ENCODE measurements at places on chromosomes 2 and 18. TPM values are rescaled to one million over a fixed set of nuclear protein-coding genes. Genes with fewer than 3 reads are reported as not detected.

Gene VSNL1
- 0.05 TPM for total RNA-seq

Gene IKZF2
- total RNA-seq, result 7.1 TPM

Gene DOCK10
- total RNA-seq, result 2.5 TPM

Gene GPR39
- total RNA-seq, result 9.2 TPM

Gene DTNB
- total RNA-seq, result 10.7 TPM

Gene OR6B2
- not detected for total RNA-seq

Gene CFAP65
- total RNA-seq, result not detected

Gene RASGRP3
- total RNA-seq, result 2.4 TPM

Gene KCNG3
- total RNA-seq, result not detected

Gene GALNT14
- total RNA-seq, result 93.3 TPM

Gene HOXD10
- 33.5 TPM for total RNA-seq

Gene SERPINB12
- total RNA-seq, result not detected

Gene TFCP2L1
- total RNA-seq, result 16.1 TPM

GRCh38 chr2:161068670-161069069 is 91.6 kb upstream of the TANK start:
- DNase-seq, result peak; percentile 55

GRCh38 chr18:13511961-13512577 is 214.3 kb downstream of the FAM210A start:
- DNase-seq, result no peak

GRCh38 chr2:149451417-149452165 is 121.2 kb downstream of the LYPD6 start:
- no peak for DNase-seq

GRCh38 chr18:62938006-62938405 is 222.7 kb downstream of the PHLPP1 start:
- DNase-seq, result no peak

DNA sequence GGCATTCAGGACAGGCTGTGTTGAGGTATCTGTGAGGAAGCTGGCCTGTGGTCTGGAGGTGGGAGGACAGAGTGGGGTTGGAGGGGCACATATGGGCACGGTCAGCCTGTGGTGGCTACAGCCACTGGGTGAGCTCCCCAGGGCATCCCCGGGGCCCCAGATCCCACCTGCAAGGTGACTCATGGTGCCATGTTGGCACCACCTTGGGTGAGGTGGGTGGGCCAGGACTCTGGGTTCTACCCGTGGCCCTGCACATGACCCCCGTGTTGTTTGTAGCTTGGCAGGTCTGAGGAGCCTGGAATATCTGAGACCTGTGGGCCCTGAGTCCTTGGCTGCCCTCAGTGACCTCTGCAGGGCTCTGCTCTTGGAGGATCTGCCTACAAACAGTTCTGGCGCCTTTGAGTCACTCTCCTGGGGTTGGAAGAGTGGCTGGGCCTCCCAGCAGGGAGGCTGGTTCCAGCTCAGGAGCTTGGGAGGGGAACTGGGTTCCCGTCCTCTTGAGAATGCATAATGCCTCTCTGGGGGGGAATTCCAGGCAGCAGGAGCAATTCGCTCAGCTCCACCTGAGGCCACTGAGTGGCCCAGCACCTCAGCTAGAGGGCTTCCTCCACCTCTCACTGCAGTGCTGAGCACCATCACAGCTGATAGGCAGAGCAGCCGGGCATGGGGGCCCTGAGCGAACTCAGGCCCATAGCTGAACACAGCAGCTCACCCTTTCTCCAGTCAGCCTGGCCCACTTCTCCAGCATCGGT is 105.1 kb downstream of the DYSF start:
- DNase-seq, result peak; percentile 67

DNA sequence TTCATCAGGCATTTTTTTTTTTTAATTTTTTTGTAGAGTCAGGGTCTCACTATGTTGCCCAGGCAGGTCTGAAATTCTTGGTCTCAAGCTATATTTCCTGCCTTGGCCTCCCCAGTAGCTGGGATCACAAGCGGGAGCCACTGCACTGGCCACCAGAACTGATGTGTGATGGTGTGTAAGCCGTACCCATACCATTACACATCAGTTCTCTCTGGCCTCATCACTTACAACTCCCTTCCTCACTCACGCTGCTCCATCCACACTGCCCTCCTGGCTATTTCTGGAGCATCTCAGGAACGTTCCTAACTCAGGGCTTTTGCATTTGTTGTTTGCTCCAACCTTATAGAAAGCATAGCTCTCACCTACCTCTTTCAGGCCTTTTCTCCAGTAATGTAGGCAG is 834.5 kb upstream of the ID2 start:
- DNase-seq, result no peak

DNA sequence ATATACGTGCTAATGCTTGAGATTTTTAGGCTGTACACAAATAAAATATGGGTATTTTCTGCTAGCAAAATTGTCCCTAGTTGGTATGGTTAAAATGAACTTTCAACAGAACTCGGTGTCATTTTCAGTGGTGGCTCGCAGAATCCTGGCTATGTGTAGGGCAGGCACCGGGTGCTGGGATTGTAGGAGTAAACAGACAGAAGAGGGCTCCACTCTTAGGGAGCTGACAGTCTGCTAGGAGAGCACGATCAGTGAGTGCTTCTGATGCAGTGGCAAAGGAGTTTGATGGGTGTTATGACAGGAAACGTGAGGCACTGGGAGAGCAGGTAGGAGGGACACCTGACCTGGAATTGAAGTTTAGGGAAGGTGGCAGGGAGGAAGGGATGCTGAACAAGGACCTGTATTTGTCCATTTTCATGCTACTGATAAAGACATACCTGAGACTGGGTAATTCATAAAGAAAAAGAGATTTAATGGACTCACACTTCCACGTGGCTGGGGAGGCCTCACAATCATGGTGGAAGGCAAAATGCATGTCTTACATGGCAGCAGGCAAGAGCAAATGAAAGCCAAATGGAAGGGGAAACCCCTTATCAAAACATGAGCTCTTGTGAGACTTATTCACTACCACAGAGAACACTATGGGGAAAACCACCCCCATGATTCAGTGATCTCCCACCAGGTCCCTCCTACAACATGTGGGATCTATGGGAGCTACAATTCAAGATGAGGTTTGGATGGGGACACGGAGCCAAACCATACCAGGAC is 105.4 kb upstream of the LCLAT1 start:
- no peak for DNase-seq

GRCh38 chr2:6845903-6846302 is 19.8 kb downstream of the CMPK2 start:
- no peak for DNase-seq

DNA sequence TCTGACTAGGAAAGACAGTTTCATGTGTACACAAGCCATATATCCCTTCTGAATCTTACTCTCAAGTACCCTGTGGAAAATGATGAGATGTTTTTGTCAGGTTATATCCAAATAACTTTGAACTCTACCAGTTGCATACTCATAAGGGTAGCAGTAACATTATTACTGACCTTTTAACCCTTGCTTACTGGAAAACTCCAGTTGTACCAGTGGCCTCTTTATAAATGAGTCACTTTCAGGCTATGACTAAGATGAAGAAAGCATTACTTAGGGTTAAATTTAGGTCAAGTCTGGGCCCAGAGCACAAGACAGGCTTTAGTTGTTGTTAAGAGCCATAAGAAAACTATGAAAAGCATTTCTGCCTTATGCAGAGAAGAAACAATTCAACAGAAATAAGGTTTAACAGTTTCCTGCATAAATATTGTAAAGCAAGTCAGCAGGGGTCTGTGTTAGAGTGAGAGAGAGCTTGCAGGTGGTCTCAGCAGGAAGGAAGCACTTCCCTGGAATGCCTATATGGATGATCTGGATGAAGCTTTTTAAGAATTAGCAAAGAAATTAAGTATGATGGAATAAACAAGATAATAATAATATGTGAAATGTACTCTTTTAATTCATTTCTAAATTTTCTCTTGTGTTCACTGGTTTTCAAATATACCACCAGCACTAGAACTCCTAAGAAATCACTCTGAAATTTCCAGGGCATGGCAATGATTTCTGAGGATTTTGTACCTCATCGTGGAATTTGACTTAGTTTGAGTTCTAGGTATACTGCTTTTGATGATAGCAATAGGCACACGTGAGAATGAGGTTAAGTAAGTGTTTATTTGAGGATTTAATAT is 126.6 kb downstream of the UBE2E3 start:
- DNase-seq, result peak; percentile 98

DNA sequence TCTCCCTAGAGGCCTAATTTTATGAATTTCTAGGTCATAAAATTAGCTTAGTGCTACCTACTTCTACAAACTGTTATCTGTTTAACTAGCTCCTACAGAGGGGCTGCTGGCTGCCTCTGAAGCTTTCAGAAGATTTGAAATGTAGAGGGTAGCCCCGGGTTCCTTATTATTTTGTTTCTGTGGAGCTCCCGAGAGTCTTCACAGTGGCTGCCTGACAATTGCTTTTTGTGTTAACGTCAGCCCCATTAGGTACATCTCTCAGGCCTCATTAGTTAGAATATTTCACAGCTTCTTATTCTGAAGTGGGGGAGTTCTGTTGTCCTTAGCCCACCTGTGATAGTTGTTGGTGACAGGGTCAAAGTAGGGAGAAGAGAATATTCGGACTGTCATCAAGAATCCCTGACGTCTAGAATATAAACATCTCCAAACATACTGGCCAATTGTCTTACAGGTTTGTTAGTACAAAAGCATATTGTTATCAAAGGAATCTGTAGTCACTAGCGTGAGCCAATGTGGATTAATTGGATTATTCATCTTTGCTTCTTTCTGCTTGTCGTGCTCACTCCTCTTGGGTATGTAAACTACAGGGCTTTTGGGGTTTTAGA is 77.5 kb downstream of the DIS3L2 start:
- DNase-seq, result no peak

DNA sequence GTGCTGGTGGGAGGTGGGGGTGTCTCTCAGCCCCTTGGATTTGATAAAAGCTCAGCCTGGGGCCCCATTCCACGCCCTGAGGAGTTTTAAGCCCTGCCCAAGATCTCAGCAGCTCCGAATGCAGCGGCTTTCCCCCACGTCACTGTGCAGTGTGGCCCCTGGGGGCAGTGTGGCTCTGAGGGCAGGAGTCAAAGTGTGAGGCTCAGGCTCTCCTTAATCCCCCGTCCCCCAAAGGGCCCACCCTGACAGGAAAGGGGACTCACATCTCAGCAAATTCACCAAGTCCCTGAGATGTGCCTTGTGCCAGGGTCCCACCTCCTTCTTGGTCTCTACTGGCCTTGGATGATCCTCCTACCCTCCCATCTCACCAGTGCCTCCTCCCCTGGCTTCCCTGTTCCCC is 25.2 kb downstream of the NPPC start:
- DNase-seq, result no peak

DNA sequence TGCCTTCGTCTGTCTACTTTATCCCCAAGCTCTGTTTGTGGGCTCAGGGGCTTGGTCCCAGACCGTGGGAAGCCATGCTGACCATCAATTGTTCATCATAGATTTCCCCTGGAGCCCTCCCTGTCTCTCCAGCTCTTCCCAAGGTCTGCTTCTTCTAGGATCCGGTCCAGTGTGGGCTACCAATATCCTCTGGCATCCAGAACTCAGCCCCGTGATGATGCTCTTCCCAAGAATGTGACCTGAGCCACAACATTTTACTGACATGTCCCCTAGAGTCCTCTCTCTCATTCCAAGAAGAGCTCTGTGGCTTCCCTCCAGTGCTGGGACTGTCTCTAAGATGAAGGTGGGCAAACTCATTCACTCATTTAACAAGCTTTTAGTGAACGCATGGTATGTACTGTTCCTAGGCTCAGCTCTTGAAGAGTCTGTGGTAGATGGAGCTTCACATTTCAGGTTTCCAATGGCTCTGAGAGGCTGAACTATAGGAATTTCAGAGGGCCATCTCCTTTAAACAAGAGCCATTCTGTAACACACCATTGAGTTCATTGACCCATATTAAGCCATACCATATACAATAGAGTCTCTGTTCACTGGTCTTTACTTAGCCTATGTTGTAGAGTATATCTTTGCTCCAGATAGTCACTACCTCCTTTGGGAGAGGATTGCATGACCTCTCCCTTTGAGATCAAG is 142.0 kb upstream of the APCDD1 start:
- DNase-seq, result no peak

GRCh38 chr2:9336576-9337314 is 86.6 kb downstream of the ITGB1BP1 start:
- peak; percentile 89 for DNase-seq

- no peak for DNase-seq
These were observed 35.1 kb upstream of the YWHAQ start for GRCh38 chr2:9665898-9666297.

DNA sequence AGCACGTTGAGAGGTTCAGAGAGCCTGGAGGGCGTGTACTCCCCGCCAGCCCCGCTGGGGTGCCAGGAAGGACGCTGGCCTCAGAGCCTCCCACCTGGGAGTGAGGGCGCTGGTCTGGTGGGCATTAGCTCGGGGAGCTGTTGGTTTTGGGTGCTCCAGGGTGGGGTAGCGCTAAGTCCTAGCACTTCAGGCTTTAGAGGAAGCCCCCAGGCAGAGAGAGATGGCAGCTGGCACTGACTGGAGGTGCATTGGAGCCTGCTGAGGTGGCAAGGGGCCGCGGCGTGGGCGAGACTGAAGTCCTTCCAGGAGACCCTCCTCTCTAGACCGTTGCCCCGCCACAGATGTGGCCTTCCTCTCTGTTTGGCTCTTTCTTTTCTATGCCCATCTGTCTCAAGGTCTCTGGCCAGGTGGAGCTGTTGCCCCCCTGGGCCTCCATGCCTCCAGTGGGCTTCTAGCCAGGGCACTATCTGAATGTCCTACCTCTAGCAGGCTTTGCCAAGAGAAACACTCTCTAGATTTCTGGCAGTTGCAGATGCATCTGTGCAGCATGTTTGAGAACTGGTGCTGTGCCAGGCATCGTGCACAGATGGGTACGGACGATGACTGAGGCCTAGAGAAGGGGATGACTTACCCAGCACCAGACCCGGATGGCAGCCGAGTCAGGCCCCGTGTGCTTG is 6.6 kb downstream of the CAPN10 start:
- DNase-seq, result no peak

GRCh38 chr2:12196495-12196894 is 450.1 kb downstream of the LPIN1 start:
- DNase-seq, result no peak

GRCh38 chr2:10139536-10139935 is 17.0 kb downstream of the RRM2 start:
- DNase-seq, result no peak

- peak; percentile 59 for DNase-seq
These were observed 6.8 kb upstream of the PXDN start for GRCh38 chr2:1750933-1751766.

GRCh38 chr2:218184331-218184730 is 17.6 kb upstream of the CXCR1 start:
- no peak for DNase-seq

GRCh38 chr2:226579519-226579918 is 220.1 kb downstream of the IRS1 start:
- DNase-seq, result no peak
